NCI-H510A treated with DMSO at 0.1 percent for 48 hours (cell line): ENCODE measurements at places on chromosomes 12 and 14.
A peak's percentile ranks its signal among the peaks of the same experiment; 100 is the strongest.

- DNase-seq = no peak
Measured at GRCh38 chr14:50678163-50678562, 10.1 kb upstream of the SAV1 start.

DNA sequence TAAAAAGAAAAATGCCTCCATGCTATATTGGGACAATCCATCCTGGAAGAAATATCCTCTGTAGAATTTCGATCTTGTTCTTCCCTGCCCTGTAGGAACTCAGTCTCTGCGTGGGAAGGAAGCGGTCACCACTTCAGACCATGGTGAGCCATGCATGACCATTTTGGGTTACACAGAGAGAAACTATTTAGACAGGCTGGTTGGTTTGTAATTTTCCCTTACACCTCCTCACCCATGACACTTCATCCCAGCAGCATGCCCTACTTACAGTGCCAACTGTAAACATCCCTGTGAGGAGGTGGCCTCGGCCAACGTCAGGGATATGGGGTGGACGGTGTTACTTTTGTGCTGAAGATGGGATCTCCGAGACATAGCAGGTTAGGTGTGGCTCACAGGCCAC lies 121.4 kb downstream of the SMOC1 start:
- DNase-seq = no peak

DNA sequence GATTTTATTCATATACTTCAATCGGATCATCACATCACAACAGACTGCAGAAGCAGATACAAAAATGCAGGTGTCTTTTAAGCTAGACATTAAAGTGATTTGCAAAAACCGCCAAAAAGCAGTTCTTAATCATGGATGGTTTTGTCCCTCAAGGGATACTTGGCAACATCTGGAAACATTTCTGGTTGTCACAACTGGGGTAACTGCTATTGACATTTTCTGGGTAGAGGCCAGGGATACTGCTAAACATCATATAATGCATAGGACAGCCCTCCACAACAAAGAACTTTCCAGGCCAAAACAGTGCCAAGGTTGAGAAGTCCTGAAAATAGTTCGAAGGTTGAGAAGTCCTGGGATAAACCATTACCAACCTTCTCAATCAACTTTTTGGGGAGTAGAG lies 101.8 kb upstream of the BBS10 start:
- DNase-seq = no peak

- DNase-seq = no peak
Measured at GRCh38 chr14:32986791-32987540, 48.3 kb downstream of the NPAS3 start.

DNA sequence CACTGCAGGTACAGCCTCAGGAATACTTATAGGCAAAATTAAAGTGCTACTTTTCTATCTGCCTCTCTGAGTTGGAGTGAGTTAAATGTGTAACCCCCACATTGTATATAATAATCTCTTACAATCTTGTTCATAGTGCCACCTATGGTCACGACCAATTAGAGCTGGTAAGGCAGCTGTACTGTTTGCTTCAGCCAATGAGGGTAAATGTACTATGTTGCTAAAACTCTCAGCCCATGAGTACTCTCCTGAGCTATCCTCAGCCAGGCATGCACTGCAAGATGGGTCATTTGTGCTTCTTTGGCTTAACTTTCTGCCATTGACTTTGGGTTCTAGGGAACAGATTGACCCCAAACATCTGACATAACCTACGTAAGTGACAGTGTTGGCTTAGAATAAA lies 15.0 kb upstream of the MDM2 start:
- DNase-seq = peak; percentile 73

GRCh38 chr12:3564861-3565260 lies 73.9 kb downstream of the PRMT8 start:
- no peak for DNase-seq

- DNase-seq = no peak
Measured at GRCh38 chr12:91161009-91161408, 21.6 kb downstream of the DCN start.

GRCh38 chr12:26688344-26688904 lies 144.6 kb downstream of the ITPR2 start:
- DNase-seq = no peak

DNA sequence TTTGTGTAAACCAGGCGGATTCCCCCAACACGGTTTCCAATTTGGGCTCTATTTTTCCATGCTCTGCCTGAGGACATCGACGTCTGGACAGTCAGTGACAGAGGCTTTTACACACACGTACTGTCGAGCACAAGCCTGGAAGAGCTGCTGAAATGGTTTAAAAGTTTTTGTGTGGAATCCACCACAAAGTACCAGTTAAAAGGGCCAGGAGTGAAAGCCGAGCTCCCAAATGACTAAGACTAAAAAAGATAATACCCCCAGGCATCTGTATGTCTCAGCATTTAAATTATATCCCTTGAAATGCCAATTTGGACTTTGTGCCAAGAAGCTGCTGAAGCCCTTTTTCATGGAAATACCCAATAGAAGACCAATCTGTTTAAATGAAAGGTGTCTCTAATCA lies 173.2 kb downstream of the EGLN3 start:
- DNase-seq = no peak

DNA sequence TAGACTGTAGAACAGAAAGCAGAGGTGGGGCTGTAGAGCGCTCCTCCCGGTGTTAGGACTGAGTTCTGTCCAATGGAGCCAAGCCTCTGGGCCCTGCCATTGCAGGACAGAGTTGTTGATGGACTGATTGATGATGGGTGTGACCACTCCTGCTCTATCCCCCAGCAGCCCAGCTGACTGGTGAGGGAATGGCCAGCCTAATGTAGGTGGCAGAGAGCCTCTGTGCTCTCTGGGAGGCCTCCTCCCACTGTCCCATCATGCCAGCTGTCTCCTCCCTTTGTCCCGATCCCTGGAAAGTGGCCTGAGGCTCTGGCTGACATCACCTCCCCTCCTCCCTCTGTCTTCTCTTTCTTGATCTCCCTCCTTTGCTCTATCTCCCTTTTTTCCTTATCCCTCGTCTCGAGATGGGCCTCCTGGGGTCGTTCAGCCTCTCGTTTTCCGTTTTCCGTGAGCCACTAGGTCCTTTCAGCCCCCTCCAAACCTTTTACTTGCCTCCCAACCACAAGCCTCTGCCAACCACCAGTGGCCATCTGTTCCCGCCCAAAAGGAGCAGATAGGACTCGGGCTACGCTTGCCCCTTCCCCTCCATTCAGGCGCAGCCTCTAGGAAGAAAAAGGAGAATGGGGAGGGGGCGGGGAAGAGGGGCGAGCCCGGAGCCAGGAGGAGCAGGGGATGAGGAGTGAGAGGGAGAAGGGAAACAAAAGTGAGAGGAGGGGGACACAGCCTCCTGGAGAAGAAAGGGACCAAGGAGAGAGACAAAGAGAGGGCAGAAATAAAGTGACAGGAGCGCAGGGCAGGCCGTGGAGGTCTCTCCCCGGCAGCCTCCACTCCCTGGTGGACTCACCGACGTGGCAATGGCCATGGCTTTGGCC lies 572 bp downstream of the EFS start:
- DNase-seq = no peak

- no peak for DNase-seq
Measured at GRCh38 chr14:48027115-48027514, 351.7 kb upstream of the MDGA2 start.

DNA sequence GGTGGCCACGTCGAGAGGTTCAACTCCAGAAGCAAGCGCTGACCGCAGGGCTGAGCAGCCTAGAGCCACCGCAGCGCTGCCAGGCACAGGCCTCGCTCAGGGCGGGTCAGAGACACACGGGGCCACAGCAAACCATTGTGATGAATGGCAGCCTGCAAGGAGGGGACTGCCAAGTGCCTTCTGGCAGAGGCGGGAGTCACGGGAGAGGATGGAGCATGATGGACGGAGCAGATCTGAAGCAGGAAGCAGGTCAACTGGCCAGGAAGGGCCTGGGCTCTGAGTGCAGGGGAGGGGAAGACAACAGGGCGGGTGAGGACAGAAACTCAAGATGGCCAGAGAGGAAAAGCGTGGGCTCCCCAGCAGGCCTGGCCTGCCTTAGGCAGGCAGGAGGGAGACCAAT lies 49.8 kb downstream of the CDC42BPB start:
- no peak for DNase-seq

- DNase-seq = no peak
Measured at GRCh38 chr12:48247181-48247966, 44.3 kb upstream of the OR10AD1 start.

DNA sequence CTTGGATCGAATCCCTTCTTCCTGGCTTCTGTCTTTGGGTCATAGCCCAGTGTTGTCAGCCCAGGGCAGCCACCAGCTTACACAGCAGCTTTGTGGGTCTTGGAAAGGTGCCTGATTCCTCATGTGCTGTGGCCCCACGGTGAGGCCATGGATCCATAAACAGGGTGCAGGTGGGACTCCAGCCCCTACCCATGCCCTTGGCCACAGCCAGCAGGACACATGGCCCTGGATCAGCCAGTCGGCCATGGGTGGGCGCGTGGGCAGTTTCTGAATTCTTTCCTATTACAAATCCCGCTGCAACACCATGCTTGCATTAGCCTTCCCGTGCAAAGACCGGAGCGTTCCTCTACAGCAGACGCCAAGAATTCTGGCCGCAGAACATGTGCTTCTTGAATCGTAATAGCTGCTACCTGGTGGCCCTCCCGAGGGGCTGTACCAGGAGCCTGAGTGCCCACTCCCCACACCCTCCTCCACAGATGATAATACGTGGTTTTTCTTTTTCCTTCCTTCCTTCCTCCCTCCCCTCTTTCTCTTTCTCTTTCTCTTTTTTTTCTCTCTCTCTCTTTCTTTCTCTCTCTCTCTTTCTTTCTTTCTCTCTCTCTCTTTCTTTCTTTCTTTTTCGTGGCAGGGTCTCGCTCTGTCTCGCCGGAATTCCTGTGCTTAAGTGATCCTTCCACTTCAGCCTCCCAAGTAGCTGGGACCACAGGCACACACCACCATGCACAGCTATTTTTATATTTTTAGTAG lies 2.9 kb upstream of the MMP17 start:
- DNase-seq = no peak

GRCh38 chr12:62730649-62731048 lies 204.3 kb downstream of the PPM1H start:
- DNase-seq = no peak

GRCh38 chr14:52878469-52878868 lies 72.4 kb downstream of the FERMT2 start:
- DNase-seq = no peak

- no peak for DNase-seq
Measured at GRCh38 chr12:26214121-26214520, 18.7 kb downstream of the SSPN start.

DNA sequence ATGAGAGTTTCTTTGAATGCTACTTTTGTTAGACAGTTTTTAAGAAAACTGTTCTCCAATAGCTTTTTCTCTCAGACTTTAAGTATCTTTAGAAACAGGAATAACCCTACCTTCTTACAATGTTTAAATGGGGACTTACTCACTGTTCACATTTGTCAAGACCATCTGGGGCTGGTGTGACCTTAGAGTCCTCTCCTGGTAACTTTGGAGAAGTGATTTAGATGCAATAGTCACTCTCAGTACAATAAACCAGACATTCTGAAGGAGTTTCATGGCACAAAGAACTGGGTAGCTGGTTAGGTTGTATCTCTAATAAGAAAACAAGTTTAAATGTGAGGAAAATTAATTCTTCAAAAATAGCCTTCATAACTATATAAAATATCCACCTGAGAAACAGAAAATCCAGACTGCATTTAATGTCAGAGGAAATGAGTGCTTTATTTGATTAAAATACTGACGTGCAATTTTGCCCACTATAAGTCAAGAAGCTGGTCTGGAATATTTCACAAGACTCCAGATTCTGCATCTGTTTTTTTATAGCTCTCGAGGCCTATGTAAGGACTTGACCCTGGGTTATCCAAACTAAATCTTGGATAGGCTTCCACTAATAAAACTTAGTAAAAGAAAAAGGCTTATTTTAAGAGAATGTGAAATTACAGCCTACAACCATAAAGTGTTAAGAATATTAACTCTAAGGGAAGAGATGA lies 108.7 kb downstream of the PTGER2 start:
- DNase-seq = no peak

- no peak for DNase-seq
Measured at GRCh38 chr12:34021071-34021470, 1.2 kb upstream of the ALG10 start.

DNA sequence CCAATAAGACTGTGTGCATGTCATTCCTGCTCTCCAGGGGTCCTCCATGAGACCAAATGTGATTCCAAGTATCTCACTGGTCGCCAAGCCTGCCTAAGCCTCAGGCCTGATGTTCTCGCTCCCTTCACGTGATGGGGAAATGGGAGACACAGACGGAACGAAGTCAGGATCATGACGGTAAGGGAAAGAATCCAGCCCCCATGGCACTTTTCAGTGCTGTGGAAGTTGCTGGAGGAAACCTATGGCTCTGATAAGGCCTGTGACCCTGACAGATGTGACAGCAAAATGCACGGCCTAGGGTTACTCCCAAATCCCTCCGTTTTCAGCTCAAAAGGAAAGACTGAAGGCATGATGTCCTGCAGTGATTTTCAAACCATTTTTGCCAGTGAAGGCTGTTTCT lies 184.9 kb downstream of the CALM1 start:
- no peak for DNase-seq

- DNase-seq = no peak
Measured at GRCh38 chr12:112496496-112496895, 77.7 kb downstream of the PTPN11 start.

DNA sequence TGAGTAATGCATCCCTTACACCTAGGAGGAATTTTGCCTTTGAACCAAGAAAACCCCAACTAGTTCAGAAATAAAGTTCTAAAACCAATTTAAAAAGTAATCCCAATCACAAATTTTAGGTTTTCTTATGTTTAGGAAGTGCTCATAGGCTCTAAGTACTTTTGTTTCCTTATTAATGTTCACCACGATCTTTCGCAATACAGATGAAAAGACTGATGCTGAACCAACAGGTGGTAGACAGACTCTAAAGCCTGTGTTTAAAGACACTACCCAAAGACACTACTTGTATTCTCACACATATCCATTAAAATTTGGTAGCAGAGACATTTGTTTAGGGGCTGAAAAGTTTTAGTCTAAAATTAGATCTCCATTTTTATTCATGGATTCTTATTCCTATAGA lies 10.6 kb upstream of the PHLDA1 start:
- DNase-seq = peak; percentile 17

- DNase-seq = no peak
Measured at GRCh38 chr12:267581-268482, 5.2 kb upstream of the SLC6A13 start.

GRCh38 chr14:95502381-95502950 lies 14.0 kb downstream of the SYNE3 start:
- no peak for DNase-seq

DNA sequence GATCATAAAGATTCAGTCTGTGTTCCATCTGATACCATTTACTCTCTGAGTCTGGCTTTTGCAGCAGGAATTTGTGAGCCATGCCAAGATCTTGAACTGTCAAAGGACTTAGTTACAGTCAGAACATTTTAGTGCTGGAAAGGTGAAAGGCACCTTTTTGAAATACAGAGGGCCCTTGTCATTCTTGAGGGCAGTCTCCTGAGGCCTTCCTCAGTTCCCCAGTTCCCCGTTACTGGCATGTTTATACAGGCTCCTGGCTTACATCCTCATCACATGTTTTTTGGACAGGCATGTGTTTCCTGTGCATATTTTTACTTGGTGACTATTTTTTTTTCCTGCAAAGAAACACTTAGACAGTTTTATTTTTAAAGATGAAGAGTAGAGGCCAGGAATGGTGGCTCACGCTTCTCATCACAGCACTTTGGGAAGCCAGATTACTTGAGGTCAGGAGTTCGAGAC lies 21.0 kb downstream of the CFAP54 start:
- no peak for DNase-seq
